Thoracic aorta (tissue), 2 donors: ENCODE measurements at places on chromosomes 16 and 17. TPM values are rescaled to one million over a fixed set of nuclear protein-coding genes. Genes with fewer than 3 reads are reported as not detected.

CEP95 gene
- 65.1 TPM for total RNA-seq

PRSS22 gene
- total RNA-seq: not detected

NHLRC4 gene
- total RNA-seq: 3.2 TPM

RRAD gene
- total RNA-seq: 43.2 TPM

PRPSAP1 gene
- 57.8 TPM for total RNA-seq

TP53TG3 gene
- total RNA-seq: not detected

AIPL1 gene
- not detected for total RNA-seq

DRG2 gene
- 42.3 TPM for total RNA-seq

INTS2 gene
- 19.8 TPM for total RNA-seq

WFIKKN2 gene
- 0.14 TPM for total RNA-seq

HBQ1 gene
- not detected for total RNA-seq

OR1D2 gene
- total RNA-seq: not detected

CD300H gene
- not detected for total RNA-seq

CDC6 gene
- total RNA-seq: 0.71 TPM

- H3K27me3 ChIP-seq: no peaks in the 10 kb centered on the region
- peaks cover 19% of the 10 kb centered on the region for H3K4me1 ChIP-seq
- peak overlapping the region; percentile 95 for H3K27ac ChIP-seq
- no peak for DNase-seq
Measured at GRCh38 chr17:51118330-51119195, 2.1 kb downstream of the SPAG9 start.

GRCh38 chr17:54795046-54795445 is 105.6 kb upstream of the TOM1L1 start:
- H3K4me3 ChIP-seq: no peak overlapping the region
- no peaks in the 10 kb centered on the region for H3K36me3 ChIP-seq
- DNase-seq: no peak
- H3K4me1 ChIP-seq: no peaks in the 10 kb centered on the region

- no peaks in the 10 kb centered on the region for H3K27me3 ChIP-seq
- H3K4me1 ChIP-seq: peaks cover 20% of the 10 kb centered on the region
- DNase-seq: no peak
- H3K4me3 ChIP-seq: no peak overlapping the region
Measured at GRCh38 chr17:8643855-8644506, 13.5 kb upstream of the MYH10 start.

DNA sequence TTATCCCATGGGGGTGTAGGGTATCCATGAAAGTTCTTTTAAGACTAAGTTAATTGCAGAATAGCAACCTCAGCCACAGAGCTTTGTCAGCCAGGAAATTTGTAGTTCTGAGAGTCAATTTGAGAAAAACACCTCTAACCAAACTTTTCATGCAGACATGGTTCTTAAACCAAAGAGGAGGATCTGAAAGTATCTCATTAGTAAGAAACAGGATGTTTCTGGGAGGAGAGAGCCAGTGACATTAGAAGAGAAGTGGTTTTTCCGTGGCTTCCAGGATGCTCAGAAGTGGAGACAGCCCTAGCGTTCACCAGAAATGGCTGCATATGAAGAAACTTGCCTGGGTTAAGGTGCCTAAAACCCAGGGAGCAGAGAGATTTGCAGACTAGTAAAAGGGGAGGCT is 7.9 kb downstream of the GNAO1 start:
- no peaks in the 10 kb centered on the region for H3K27me3 ChIP-seq
- no peak overlapping the region for H3K27ac ChIP-seq
- peaks cover 18% of the 10 kb centered on the region for H3K4me1 ChIP-seq

GRCh38 chr16:51440131-51440889 is 289.2 kb upstream of the SALL1 start:
- DNase-seq: no peak
- H3K4me3 ChIP-seq: no peak overlapping the region
- no peaks in the 10 kb centered on the region for H3K36me3 ChIP-seq
- H3K27me3 ChIP-seq: no peaks in the 10 kb centered on the region
- H3K27ac ChIP-seq: no peak overlapping the region

GRCh38 chr17:54861471-54861983 is 39.1 kb upstream of the TOM1L1 start:
- no peak overlapping the region for H3K4me3 ChIP-seq
- H3K36me3 ChIP-seq: no peaks in the 10 kb centered on the region

DNA sequence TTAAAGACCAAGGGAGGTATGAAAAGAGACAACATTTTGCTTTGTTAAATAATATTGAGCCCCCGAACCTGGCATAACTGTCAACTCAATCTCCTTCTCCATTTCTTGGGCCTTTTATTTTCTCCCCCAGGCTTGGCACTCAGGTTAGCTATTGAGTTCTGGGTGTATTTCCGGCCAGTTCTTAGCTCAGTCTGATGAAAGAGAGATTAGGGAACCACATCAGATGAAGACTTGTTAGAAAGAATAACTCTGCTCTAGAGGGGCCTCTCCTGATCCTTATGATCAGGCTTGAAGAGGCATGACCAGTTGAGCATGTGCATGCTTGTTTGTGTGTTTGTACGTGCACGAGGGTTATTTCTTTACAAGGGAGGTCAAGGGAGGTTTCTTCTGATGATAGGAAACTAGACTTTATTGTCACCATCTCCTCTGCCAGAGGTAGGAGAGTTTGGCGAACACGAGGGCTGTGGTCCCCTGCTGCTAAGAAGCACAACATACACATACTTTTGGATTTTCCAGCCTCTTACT is 29.2 kb upstream of the HS3ST2 start:
- H3K27ac ChIP-seq: no peak overlapping the region
- peaks cover 16% of the 10 kb centered on the region for H3K4me1 ChIP-seq
- H3K36me3 ChIP-seq: no peaks in the 10 kb centered on the region
- H3K27me3 ChIP-seq: no peaks in the 10 kb centered on the region
- no peak for DNase-seq

- no peak for DNase-seq
- H3K27ac ChIP-seq: no peak overlapping the region
- H3K36me3 ChIP-seq: peaks cover 5% of the 10 kb centered on the region
- H3K27me3 ChIP-seq: no peaks in the 10 kb centered on the region
- peaks cover 10% of the 10 kb centered on the region for H3K4me1 ChIP-seq
Measured at GRCh38 chr17:4808378-4808767, 1.4 kb downstream of the PLD2 start.

- H3K4me3 ChIP-seq: no peak overlapping the region
- H3K27ac ChIP-seq: no peak overlapping the region
- H3K4me1 ChIP-seq: peaks cover 7% of the 10 kb centered on the region
- H3K36me3 ChIP-seq: no peaks in the 10 kb centered on the region
Measured at GRCh38 chr17:34161690-34162089, 93.4 kb upstream of the CCL2 start.

GRCh38 chr16:53805113-53805512 is 101.2 kb downstream of the FTO start:
- no peak overlapping the region for H3K4me3 ChIP-seq
- no peak overlapping the region for H3K27ac ChIP-seq
- no peaks in the 10 kb centered on the region for H3K36me3 ChIP-seq
- H3K4me1 ChIP-seq: no peaks in the 10 kb centered on the region
- H3K27me3 ChIP-seq: no peaks in the 10 kb centered on the region
- no peak for DNase-seq

- peak overlapping the region; percentile 91 for H3K4me3 ChIP-seq
- no peaks in the 10 kb centered on the region for H3K27me3 ChIP-seq
- no peak for DNase-seq
- H3K27ac ChIP-seq: no peak overlapping the region
- peaks cover 36% of the 10 kb centered on the region for H3K36me3 ChIP-seq
Measured at GRCh38 chr17:42774066-42774745, 957 bp downstream of the VPS25 start.

DNA sequence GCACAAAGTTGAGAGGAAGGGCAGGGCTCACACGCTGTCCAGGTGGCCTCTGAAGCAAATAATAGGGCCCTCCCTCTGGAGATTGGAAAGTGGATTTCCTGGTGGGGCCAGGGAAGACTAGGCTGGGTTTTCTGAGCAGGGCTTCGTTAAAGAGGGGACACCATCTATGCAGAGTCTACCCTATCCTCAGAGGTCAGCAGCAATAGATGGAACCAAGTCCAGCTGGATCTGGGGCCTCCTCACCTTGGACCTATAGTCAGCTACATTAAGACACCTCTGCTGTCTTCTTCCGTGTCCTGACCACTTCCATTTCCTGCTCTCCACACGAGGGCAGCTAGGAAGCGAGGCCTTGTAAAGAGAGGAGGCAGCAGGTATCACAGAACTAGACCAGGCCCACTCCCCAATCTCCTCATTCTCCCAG is 14.7 kb upstream of the ST6GALNAC1 start:
- no peak overlapping the region for H3K4me3 ChIP-seq
- no peaks in the 10 kb centered on the region for H3K27me3 ChIP-seq

DNA sequence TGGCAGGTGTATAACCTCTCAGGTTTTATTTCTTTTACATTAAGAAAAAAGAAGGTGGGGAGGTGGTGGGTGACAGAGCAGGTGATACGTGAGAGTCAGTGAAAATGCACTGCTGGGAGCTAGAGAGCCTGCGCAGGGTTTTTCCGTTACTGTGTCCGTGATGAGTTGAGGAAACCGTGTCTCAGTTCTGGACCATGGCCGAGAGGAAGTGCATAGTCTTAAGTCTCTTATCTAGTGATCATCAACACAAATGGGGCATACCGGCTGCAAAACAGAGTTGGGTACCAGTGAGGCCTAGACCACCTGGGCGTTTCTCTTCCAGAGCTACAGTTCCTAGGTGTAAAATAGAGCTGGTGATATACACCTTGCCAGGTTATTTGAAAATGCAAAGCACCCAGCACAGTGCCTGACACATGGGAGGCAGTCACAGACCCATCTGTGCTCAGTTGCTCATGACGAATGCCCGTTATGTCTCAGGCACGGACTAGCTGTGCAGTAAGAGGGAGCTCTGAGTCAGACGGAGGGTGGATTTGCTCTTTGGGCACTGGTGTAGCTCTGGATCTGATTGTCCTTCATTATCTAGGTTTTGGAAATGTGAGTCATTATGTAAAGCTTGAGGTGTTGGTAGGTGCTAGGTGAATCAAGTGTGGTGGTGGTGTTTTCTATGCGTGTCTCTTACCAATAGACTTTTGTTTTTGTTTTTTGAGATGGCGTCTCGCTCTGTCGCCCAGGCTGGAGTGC is 60.9 kb downstream of the RPTOR start:
- no peak overlapping the region for H3K27ac ChIP-seq
- no peak for DNase-seq
- no peaks in the 10 kb centered on the region for H3K36me3 ChIP-seq
- no peak overlapping the region for H3K4me3 ChIP-seq

DNA sequence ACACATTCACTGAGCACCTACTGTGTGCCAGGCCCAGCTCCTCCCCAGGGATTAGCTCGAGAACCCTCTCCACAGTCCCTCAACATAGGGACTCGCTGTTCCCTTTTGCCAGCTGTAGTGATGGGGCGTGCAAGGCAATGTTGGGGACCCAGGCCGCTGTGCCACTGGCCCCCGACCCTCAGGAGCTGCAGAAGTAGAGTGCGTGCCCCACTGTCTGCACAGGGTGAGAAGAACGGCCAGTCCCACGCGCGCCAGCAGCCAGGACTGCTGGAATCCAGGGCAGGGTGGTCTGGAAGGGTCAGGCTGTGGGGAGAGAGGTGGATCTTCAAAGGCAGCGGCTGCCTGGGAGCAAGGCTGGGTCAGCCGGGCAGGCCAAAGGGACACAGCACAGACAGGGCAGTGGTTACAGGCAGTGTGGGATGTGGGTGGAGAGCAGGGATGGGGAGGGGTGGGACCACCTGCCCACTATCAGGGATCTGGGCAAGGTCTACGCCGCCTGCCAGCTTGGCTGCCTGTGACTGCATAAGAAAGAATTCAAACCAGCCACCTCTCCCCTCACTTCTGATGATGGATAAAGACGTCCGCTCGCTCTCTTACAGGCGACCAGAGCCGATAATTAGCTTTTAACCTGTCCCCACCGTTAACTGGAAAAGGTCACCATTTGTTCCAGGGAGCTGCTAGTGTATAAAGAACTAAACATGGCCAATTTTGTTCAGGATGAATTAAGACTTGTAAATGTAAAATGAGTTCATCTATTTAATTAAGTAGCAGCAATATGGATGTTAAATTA is 86.7 kb upstream of the GSE1 start:
- peaks cover 2% of the 10 kb centered on the region for H3K4me1 ChIP-seq
- no peak for DNase-seq
- H3K27me3 ChIP-seq: no peaks in the 10 kb centered on the region
- no peak overlapping the region for H3K4me3 ChIP-seq

GRCh38 chr17:72477491-72477890 is 356.7 kb downstream of the SOX9 start:
- H3K4me1 ChIP-seq: no peaks in the 10 kb centered on the region
- no peaks in the 10 kb centered on the region for H3K36me3 ChIP-seq
- no peaks in the 10 kb centered on the region for H3K27me3 ChIP-seq
- no peak overlapping the region for H3K27ac ChIP-seq
- H3K4me3 ChIP-seq: no peak overlapping the region

DNA sequence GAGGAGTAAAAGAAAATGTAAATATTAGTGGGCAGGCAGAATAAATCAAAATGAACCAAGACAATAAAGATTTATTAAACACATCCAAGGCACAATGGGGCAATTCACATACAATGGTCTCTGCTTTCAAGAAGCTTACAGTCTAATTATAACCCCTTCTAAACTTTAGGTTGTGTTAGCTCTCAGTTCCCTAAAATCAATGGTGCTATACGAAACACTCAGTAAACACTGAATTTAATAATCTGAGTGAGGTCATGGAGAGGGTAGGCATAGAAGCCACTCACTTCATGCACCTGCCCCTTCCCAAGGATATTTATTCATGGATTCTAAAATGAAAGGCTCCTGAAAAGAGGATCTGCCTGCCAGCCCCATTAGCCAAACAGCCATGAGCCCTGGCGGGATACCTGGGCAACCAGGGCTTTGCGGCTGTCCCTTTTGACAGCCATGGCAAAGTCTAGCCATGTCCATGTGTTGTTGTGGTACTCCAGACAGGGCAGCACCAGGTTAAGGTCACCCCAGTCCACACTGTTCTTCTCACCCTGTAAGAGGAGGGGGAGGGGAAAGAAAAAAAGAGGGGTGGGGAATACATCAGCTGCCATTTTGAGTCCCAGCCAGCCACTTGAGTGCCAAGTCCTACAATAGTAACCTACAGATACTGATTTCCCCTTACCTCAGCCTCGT is 1.4 kb upstream of the RSKR start:
- H3K36me3 ChIP-seq: peaks cover 44% of the 10 kb centered on the region
- no peaks in the 10 kb centered on the region for H3K4me1 ChIP-seq
- H3K27ac ChIP-seq: no peak overlapping the region

DNA sequence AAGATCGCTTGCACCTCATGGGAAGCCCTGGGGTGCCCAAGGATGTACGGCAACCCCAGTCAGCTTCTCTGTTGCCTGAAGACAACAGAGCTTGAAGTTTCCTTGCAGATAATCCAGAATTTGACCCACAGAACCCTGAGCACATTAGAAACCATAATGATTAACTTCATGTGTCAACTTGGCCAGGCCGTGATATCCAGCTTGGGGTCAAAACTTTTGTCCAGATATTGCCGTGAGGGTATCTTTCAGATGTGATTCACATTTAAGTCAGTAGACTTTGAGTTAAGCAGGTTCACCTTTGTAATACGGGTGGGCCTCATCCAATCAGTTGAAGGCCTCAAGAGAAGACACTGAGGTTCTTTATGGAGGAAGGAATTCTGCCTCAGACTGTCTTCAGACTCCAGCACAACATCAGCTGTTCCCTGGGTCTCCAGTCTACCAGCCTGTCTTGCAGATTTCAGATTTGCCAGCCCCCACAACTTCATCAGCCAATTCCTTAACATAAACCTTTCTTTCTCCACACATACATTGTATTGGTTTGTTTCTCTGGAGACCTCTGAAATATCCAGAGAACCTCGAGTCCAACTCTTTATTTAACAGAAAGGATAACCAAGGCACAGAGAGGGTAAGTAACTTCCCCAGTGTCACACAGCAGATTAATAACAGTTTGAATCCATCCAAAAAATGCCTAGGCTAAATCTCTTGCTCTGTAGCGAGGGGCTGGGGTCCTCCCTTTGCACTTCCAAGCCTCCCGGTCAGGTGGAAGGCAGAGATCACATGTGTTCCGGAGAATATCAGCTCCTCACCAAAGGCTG is 171.1 kb downstream of the SALL1 start:
- no peak for DNase-seq
- no peak overlapping the region for H3K27ac ChIP-seq
- no peaks in the 10 kb centered on the region for H3K36me3 ChIP-seq
- H3K4me1 ChIP-seq: no peaks in the 10 kb centered on the region
